Type B pancreatic cell (in vitro differentiated cells): ENCODE measurements at places on chromosomes 4 and X. TPM values are rescaled to one million over a fixed set of nuclear protein-coding genes. Genes with fewer than 3 reads are reported as not detected.

DNA sequence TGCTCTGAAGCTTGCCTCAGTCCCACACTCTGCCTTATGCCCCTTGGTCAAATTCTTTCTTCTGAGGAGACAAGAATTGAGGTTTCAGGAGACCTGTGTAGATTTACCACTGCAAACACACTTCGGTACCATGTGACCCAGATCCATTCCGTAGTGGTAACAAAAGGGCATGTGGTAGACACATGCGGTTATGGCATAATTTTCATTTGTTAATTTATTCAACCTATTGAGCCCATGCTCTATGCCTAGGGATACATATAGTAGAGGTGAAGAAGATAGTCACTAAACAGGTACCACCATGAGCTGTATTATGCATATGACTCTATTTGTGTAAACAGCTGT, 190.9 kb downstream of the NDST4 start:
- no peak for DNase-seq

DNA sequence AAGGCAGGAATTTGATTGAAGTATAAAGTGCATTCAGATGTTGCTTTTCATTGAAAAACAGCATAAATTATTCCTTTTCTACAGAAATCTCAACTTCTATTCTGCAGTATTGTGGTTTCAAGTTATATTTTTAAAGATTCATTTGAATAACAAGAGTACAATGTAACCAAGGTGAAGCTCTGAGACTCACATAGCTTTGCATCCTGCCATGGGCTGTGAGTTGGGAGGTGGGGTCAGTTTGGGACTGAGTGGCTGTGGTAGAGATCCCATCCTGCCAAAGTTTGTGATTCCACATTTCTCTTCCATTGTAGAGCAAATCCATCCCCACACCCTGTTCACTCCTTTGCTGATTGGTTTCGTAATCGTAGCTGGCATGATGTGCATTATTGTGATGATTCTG, 69.2 kb downstream of the KIT start:
- DNase-seq = no peak

The SAP30 gene
- 7.9 and 21.3 TPM in 2 replicates for total RNA-seq

DNA sequence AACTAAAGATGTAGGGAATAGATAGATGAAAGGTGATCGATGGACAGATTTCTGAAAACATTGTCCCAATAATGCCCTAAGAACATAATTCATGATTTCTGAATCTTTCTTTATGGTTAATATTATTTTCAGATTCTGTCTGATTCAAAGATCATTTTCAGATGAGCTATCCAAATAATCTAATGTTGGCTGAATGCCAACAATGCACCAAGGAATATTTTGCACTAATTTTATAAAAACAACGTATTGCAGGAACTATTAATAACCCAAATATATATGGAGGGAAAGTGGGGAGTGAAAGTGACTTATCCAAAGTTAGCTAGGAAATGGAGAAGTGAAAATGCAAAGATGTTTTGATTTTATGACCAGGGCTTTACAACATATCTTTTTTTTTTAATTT, 1675.5 kb downstream of the STIM2 start:
- DNase-seq = no peak

The TMEM271 gene
- 0.21 and 0.36 TPM in 2 replicates for total RNA-seq

GRCh38 chr4:159077702-159078495, 25.0 kb upstream of the RAPGEF2 start:
- no peak for DNase-seq

GRCh38 chrX:39242187-39242586, 440.9 kb downstream of the MID1IP1 start:
- DNase-seq = no peak

DNA sequence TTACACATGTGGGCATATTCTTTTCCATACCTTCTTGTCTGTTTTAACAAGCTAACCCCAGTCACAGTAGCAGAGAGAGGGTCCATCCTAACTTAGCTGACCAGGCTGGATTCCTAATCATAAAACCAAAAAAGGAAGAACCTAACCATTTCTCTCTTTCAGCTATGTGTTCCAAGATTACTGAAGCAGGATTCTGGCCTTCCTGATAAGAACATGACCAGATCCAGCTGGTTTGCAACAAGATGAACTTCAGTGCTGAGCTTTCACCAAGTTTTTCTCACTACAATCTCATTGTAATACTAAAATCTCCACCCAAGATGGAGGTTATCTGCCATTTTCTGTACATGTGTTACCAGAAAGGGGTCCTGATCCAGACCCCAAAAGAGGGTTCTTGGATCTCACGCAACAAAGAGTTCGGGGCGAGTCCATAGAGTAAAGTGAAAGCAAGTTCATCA, 20.4 kb upstream of the UBA6 start:
- DNase-seq = no peak

GRCh38 chr4:83388313-83388676, 53.6 kb upstream of the HPSE start:
- no peak for DNase-seq

- no peak for DNase-seq
Measured at GRCh38 chr4:152095701-152096070, 334.9 kb upstream of the GATB start.

The F8A2 gene
- not detected in 2 replicates for total RNA-seq

The GUCY1B1 gene
- total RNA-seq = 3.6 and 6.6 TPM in 2 replicates

The PRR32 gene
- 0.48 TPM in 1 of 2 replicates, not detected in the other for total RNA-seq

DNA sequence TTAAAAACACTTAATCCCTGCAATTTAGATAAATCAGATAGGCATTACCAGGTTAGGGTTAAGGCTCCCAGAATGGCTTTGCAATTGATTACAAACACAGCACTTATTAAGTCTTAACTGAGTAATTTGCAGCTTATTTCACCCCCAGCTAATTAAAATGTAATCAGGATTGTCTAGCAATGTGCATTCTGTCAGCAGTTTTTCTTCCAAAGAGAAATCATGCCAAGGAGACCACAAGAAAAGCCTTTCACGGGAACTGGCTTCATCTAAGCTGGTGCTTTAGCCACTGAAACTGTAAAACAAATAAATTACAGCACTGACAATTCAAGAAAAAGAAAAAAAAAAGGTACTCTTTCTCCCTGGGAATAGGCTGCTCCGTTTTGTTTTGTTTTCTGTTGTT, 2.1 kb downstream of the ANOS1 start:
- no peak for DNase-seq

The MAP7D2 gene
- total RNA-seq = 2.0 and 2.8 TPM in 2 replicates

- no peak for DNase-seq
Measured at GRCh38 chrX:13693341-13693961, 4.5 kb downstream of the RAB9A start.

DNA sequence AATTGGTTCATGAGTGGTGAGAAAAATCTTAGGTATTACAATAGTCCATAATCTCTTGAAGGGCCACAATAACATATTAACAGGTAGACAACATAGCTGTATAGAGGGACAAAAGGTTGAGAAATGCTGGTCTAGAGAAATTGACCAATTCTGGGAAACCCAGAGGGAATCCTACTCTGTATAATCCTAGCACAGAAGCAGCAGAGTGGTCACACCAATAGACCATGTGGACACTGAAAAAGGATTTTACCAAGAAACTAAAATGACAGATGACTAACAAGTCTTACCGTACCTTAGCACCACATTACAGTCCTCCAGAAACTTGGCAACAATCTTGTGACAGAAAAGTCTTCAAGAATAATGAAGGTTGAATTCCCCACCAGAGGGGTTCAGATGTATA, 169.1 kb upstream of the PCDH18 start:
- no peak for DNase-seq

The ETFDH gene
- total RNA-seq = 32.5 and 42.2 TPM in 2 replicates

DNA sequence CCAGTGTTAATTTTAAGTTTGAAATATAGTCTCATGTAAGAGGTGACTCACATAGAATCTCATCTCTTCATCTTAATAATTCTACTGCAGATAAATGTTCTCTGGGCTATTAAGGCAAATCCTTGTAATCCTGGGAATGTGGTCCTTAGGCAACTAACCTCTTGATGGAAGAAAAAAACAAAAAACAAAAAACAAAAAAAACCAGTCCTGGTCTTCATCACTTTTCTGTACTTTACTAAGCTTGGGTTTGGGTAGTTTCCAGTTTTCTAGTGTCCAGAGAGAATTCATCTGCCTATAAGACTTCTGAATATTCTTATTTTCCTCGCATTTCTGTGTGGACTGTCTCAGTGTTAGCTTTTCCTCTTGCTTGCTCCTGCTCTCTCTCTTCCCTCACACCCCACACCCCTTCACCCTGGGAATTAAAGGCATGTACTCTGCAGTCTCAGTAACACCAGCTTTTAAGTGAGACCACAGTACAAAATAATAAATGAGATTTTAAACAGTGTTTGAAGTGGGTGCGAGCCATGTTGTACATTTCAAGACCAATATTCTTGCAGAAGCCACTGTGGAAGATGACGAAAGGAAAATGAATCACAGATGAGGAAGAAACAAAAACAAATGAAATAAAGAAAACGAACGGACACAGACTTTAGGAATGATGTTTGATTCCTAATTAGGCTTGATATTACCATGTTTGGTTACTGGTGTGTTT, 51.7 kb downstream of the HAND2 start:
- DNase-seq = no peak

DNA sequence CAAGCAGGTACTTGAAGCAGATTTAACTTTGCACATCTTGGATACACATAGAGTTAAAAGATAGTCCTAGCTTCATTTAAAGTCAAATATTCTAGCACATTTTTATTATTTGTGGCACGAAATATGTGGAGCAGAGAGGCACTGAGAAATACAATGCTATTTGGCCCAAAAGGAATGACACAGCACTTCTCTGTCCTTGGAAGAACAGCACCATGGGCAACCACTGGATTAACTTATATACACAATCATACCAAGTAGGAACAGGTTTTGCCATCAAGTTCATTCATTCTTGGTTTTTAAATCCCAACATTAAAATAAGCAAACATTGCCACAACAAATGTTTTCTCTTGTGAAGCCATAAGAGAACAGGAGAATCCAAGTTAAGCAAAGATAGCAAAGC, 924 bp upstream of the ENAM start:
- no peak for DNase-seq

- no peak for DNase-seq
Measured at GRCh38 chrX:2226906-2227656, 273.7 kb downstream of the DHRSX start.

The SYTL4 gene
- 4.0 and 7.8 TPM in 2 replicates for total RNA-seq

DNA sequence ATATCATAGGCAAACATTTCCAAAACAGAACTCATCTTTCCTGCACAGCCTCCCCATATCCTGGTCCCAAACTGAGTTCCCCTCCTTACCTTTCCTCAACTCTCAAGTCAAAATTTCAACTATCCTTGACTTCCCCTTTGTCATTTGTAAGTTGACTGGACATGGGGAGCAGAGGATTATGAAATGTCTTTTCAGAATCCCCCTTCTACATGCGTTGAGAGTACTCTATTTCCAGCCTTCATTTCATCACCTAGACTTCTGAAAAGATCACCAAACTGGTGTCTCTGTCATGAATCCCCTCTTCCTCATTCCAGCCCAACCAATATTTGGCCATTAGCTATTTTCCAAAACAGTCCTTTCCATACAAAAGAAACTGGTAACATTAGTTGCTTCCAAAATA, 95.2 kb downstream of the SYNPO2 start:
- DNase-seq = no peak

DNA sequence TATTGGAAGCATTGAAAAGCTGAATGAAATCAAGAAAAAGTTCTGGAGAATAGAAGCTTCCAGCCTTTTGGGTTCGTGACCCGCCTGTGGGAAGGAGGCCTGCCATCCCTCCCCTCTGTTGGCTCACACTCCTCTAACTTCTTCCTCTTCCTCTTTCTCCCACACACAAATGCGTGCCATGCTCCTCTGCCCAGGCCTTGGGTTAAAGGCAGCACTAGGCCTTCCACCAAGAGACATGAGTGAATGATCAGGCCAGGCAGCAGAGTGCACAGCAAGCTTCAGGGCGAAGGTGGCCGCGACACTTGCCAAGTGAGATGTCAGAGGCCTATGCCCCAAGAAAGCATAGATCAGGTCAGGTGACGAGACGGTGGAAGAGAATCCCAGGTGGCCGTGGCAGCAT, 38.4 kb downstream of the FAM193A start:
- no peak for DNase-seq

The ARMCX4 gene
- 12.8 and 19.4 TPM in 2 replicates for total RNA-seq

GRCh38 chrX:56746996-56747395, 18.0 kb downstream of the NBDY start:
- no peak for DNase-seq

The PGRMC2 gene
- 78.1 and 89.0 TPM in 2 replicates for total RNA-seq

The MAGEC2 gene
- not detected in 2 replicates for total RNA-seq

The DMRTC1 gene
- total RNA-seq = 0.51 and 1.2 TPM in 2 replicates

DNA sequence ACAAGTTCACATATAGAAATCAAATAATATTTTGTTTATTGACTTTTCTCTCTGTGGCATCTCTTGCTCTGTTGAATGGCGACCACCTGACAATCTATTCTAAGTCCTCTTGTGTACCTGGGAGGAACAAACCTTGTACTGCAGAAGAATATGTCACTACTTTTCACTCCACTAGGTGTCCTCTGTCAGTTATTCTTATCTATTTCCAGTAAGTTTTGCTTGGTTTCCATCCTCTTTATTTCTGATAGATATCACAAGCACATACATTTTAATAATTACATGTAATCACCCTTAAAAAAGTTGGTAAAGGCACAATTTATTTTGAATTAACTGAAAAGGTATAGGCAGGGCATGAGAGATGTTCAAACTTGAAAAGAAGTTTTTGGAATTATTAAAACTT, 238.4 kb downstream of the SNCA start:
- DNase-seq = no peak

DNA sequence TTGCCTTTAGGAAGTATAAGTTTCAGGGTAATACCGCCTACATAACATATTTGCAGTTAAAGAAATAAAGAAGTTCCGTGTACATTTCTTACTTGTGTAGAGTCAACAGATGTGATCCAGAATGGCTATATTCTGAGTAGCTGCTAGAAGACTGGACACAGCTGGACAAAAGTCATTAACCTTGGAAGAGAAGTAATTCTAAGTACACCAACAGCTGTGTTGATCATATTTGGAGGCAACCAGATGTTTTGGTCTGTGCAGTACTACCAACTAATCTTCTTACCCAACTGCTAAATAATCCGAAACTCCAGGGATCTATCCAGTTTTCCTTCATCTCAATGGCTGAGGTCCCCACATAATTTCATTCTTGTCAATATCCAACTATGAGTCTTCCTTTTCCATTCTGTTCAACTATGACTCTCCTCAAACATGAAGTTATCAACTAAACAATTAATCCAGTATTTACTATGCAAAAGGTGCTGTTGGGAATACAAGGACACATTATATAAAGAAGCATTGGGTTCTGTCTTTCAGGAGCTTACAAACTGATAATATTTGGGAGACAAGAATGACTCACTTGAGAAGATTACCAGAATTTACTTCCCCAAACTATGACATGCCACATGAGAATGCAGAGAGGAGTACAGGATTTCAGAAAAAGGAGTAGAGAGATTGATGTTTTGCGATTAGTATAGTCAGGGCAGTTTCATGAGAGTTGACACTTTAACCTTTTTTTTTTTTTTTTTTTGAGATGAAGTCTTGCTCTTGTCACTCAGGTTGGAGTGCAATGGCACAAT, 78.2 kb downstream of the COL4A6 start:
- no peak for DNase-seq

GRCh38 chrX:103343105-103343504, 13.1 kb downstream of the TCEAL7 start:
- no peak for DNase-seq

The TNIP3 gene
- total RNA-seq = 0.24 TPM in 1 of 2 replicates, not detected in the other

DNA sequence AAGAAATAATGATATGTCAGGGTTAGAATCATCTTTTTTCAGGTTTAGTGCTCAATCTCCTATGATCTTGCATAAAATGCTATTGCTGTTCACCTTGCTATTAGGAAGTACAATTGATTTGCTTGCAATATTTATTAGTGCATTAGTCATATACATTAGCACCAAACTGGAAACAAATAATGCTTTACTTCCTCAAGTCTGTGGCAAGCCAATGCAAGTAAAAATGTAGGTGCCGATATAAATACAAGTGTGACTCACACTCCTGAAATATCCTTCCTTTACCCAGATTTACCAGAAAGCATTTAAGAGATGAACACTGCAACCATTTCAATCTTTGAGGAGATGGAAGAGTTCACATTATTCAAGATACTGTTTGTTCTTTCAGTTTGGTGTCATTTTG, 1487.7 kb upstream of the ADGRL3 start:
- no peak for DNase-seq
